NCI-H345 (cell line): ENCODE measurements at places on chromosomes 3 and 15.

DNA sequence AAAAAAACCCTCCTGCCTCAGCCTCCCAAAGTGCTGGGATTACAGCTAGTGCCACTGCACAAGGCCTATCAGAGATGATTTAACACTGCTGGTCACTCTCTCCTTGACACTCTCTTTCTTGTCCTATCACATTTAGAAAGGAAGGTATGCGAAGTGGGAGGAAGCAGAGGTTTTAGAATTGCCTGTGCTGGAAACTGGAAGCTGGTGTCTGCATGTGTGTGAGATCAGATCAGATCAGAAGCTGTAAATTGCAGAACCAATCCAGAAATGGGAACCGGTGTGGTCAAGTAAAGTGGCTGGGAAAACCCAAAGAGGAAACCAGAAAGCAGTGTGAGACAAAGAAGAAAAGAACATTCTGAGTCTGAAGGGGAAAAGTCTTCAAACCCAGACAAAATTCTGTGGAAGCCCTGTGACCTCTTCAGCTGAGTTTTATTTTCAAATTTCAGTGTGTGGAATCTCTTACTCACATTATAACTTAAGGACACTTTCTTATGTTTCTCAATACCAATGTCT is 2.8 kb downstream of the EFHB start:
- DNase-seq, result no peak

DNA sequence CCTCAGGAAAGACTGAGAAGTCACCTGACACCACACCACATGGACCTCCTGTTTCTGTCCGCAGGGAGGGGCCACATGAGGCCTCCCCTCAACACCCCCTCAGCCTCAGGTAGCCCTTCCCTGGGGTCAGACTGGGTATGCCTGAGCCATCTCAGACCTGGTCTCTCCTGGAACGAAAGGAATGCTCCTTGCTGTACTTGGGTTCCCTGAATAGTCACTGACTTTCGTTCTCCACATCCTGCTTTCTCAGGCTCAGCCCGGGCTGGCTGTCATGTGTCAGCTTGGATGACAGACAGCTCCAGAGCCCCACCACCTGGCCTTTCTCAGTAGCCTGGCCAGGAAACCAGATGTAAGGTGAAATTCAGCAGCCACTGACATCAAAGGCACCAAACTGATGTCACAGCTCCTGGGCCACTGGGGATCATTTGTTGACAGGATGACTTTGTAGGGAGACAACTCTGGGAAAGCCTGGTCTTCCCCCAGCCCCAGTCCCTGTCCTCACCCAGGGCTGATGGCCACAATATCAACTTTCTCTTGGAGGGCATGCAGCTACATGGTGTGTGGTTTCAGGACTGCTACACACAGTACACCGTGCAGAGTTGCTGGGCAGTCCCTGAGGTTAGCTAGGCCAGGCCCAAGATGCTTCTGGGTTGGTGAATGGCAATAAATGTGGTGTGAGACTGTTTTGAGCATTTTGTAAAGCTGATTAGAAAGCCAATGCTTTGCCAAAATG is 141.4 kb upstream of the MRPS22 start:
- peak; percentile 10 for DNase-seq

GRCh38 chr3:4147556-4148118 is 155.5 kb upstream of the SETMAR start:
- no peak for DNase-seq

DNA sequence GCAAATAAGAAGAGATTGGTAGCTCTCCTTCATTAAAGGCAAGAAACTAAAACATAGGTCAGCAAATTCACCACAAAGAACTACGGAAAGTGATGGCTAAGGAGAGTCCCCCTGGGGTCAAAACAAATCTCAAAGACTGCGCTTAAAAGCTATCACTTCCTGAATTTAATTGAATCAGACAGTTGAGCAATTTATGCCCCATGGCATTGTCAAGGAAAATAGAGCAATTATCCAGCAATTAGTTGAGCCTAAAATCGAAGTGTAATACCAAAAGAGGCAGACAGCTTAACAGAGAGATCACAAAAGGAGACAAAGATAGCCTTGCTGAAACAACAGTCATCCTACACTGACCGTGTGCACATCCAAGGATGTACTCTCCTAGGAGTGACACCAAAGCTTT is 74.4 kb upstream of the SCN10A start:
- DNase-seq, result no peak

DNA sequence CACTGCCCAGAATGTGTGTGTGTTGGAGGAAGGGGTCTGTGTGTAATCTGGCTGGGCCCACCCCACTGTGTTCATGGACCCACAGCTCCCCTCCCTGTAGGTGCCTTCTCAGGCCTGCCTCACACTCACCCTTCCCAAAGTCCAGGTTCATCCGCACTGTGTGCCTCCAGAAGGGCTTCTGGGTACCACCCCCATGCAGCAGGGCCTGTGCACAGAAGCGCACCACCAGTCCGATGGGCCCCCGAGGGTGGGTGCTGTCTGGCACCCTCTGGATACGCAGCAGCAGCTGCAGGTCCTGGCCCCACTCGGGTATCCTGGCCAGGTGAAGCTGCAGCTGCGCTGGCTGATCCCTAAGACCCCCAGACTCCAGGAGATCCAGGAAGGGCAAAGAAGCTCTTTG is 12.8 kb upstream of the TGM5 start:
- no peak for DNase-seq

- DNase-seq, result no peak
These were observed 30.9 kb upstream of the MANF start for GRCh38 chr3:51354172-51354571.

GRCh38 chr3:64935971-64936370 is 248.2 kb upstream of the ADAMTS9 start:
- DNase-seq, result no peak

GRCh38 chr15:31156808-31157207 is 55.3 kb upstream of the TRPM1 start:
- no peak for DNase-seq

DNA sequence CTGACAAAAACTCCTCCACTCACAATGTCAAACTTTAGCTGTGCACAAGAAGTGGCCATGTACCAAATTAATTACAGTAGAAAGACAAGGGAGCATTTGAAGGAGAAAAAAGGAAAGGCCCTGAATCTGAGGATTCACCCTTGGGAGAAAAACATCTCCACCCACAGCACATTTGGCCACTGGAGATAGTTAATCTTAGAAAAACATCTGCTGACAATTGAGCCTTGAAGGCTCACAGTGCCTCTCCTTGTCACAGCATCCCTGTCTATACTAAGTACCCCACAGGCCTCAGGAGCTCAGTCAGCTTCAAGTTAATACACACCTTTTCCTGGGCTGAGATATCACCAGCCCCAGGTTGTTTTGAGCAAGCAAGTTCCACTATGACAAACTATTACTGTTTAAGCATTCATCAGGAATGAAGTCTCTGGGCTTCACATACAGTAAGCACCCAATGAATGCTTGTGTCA is 78.1 kb upstream of the SETMAR start:
- DNase-seq, result no peak

GRCh38 chr15:38190501-38190900 is 62.1 kb upstream of the SPRED1 start:
- peak; percentile 2 for DNase-seq

DNA sequence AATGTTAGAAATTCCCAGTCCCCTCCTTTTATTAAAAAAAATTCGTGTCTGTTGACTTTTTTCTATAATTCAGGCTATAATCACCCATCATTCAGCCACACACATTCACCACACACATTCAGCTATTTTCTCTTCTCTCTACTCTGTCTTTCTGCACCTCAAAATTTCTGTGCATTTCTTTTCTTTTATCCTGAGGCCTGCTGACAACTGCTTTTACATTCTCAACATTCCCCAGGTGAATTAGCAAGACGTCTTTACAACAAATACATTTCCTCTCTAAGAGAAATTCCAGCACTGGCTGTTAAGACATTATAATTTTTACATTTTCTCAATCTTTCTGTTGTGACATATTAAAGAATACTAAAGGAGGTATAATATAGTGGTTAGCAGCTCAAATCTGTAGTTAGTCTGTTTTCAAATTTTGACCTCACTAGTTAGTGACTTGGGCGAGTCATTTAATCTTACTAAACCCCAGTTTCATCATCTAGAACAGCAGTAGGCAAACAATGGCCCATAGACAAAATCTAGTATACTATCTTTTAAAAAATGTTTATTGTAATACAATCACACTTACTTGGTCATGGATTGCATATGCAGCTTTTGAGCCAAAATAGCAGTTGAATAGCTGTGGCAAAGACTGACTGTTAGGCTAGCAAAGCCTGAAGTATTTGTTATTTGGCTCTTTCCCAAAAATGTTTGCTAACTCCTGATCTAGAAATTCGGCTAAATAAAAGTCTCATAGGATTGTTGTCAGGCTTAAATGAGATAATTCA is 350.7 kb downstream of the NSUN3 start:
- DNase-seq, result no peak

DNA sequence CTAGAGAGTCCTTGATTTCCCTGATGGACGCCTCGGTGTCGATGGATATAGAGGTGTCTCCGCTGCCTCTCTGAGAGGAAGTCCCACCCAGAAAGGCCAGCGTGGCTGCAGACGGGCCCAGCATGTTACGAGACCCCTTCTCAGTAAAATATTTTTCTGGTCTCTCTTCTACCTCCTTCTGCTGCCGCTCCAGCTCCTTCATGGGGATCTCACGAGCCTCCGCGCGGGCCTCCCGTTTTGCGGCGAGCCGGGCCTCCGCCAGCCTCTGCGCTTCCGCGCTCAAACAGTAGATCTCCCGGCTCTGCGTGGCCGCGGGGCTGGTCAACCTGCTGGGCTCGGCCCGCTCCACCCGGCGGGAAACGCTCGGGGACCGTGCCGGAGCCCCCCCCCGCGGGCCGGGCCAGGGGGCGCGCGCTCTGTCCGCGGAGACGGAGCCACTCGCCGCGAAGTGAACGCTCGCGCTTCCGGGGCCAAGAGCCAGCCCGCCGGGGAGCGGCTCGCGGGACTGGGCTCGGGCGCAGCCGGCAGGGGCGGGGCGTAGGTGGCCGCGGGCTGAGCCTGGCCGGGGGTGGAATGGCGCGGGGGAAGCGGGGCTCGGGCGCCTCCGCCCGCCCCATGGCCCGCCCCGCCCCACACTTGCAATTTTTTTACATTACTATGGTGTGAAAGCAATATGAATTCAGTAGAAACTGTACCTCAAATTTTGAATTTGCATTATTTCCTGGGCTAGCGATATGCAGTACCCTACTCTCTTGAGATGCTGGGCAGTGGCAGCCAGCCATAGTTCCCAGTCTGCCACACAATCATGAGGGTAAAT is 10.2 kb upstream of the KCNMB3 start:
- DNase-seq, result peak; percentile 89

GRCh38 chr3:109284071-109284470 is 32.2 kb downstream of the DPPA2 start:
- DNase-seq, result no peak

- no peak for DNase-seq
These were observed 142.8 kb downstream of the NTRK3 start for GRCh38 chr15:88113613-88114308.

- DNase-seq, result no peak
These were observed 8.4 kb downstream of the ACSBG1 start for GRCh38 chr15:78225783-78226541.

DNA sequence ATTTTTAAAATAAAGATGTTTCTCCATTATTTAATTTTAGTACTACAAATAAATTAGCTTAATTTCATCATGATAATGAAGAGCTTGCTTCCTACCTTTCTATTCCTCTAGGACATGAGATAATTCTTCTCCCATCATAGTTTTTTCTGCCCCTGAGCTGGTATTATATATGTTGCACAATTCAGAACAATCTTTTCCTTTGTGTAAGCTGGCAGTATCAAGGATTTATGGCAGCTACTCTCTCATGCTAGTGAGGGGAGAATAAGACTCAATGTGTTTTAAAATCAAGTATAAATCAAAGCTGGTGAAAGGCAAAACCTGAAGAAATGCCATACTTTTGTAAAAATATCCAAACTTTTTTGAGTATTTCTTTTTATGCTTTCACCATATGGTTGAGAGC is 1405.3 kb downstream of the SI start:
- no peak for DNase-seq

DNA sequence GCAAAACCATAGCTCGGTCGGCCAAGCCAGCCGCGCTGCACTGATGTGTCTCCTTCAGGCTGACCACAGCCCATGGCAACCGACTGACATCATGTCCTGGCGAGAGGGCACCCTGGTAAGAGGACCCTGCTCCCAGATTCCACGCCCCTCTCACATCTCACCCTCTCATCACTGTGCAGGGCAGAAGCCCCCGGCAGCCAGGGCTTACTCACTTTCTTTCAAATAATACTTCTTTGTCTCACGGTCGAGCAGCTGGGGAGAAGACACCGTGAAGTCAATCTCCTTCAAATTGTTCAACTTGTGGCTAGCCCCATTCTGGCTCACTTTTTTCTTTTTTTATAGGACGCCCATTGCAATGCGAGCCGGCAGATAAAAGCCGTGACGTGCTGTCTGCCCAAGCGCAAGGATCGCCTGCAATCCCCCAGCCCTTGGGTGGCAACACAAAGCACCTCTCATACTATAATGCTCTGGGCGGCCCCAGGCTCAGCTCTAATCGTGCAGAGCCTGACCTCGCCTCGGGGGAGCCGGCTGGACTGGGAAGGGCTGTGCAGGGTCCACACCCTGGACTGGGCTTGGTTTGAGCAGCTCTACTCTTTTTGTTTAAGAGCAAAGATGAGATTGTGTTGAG is 33.6 kb downstream of the VGLL4 start:
- DNase-seq, result no peak

GRCh38 chr3:63900459-63900858 is 11.7 kb downstream of the SCAANT1 start:
- peak; percentile 82 for DNase-seq

- no peak for DNase-seq
These were observed 19.3 kb upstream of the TMEM42 start for GRCh38 chr3:44842376-44842775.

DNA sequence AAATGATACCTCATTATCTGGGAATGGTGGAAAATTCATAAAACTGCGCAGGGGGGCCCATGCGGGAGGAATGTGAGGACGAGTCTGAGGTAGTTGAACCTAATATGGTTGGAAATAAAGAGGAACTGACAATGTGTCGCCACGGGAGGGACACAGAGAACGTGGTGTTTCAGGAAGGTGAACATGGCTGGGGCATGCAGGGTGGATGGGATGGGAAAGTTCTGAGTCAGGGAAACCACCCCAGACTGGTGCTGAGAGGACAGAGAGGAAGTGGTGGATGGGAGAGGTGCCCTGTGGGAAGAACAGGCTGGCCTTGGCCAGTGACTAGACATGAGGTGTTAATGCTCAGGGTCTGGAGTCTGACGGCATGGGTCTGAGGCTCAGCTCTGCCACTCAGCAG is 137.1 kb upstream of the WNT5A start:
- DNase-seq, result no peak

DNA sequence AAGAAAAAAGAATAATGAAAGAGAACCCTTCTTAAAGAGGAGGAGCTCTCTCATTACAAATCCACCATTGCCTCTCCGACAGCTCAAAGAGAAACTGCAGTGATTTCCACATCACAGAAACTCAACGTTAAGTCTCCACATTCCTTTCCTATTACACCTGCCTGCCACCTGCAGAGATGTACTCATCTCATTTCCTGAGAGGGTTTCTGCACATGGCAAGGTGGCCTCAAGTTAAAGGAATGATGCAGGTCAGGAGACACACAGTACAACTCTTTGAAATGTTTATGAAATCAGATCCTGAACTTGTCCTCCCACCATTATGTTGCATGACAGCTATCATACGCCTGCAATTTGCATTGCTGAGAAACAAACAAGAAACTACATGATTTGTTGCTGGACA is 458.4 kb upstream of the ADAMTS9 start:
- DNase-seq, result no peak
